ENCODE measurements at places on chromosomes 13 and 19. TPM values are rescaled to one million over a fixed set of nuclear protein-coding genes. Genes with fewer than 3 reads are reported as not detected.

- peak; percentile 91 for DNase-seq
Observed at GRCh38 chr19:15452111-15453047, 2.6 kb upstream of the WIZ start.

The OR7C1 gene
- 0.07 TPM for polyA plus RNA-seq

- no peak for DNase-seq
Observed at GRCh38 chr19:35226748-35227147, 1.8 kb downstream of the FAM187B start.

DNA sequence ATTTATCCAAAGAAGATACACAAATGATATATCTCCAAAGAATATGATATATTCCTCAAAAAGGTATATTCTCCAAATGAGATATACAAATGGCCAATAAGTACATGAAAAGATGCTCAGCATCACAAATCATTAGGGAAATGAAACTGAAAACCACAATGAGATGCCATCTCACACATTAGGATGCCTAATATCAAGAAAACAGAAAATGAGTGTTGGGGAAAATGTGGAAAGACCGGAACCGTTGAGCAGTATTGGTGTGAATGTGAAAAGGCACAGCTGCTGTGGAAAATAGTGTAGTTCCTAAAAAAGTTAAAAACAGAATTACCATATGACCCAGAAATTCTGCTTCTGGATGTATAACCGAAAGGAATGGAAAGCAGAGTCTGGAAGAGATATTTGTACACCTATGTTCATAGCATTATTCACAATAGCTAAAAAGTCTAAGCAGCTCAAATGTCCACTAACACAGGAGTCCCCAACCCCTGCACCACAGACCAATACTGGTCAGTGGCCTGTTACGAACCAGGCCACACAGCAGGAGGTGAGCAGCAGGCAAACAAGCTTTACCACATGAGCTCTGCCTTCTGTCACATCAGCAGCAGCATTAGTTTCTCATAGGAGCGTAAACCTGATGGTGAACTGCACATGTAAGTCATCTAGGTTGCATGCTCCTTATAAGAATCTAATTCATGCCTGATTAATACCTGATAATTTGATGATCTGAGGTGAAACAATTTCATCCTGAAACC, 291.9 kb downstream of the PCDH20 start:
- no peak for DNase-seq

DNA sequence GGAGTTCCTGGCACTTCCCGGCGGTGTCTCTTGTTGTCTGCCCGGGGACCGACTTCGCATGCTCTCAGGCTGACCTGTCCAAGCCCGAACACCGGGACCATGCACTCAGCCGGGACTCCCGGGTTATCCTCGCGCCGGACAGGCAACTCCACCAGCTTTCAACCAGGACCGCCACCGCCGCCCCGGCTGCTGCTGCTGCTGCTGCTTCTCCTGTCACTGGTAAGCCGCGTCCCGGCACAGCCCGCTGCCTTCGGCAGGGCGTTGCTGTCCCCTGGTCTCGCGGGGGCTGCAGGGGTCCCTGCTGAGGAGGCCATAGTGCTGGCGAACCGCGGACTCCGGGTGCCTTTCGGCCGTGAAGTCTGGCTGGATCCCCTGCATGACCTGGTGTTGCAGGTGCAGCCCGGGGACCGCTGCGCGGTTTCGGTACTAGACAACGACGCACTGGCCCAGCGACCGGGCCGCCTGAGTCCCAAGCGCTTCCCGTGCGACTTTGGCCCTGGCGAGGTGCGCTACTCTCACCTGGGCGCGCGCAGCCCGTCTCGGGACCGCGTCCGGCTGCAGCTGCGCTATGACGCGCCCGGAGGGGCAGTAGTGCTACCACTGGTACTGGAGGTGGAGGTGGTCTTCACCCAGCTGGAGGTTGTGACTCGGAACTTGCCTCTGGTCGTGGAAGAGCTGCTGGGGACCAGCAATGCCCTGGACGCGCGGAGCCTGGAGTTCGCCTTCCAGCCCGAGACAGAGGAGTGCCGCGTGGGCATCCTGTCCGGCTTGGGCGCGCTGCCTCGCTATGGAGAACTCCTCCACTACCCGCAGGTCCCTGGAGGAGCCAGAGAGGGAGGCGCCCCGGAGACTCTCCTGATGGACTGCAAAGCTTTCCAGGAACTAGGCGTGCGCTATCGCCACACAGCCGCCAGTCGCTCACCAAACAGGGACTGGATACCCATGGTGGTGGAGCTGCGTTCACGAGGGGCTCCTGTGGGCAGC, 661 bp downstream of the FREM2 start:
- no peak for DNase-seq

All from heart right ventricle (tissue), 16 donors.